AG10803 (cell line): ENCODE measurements at places on chromosomes 7 and 10.

- DNase-seq = peak; percentile 42
These were observed 815 bp downstream of the CCSER2 start for GRCh38 chr10:84329196-84329611.

DNA sequence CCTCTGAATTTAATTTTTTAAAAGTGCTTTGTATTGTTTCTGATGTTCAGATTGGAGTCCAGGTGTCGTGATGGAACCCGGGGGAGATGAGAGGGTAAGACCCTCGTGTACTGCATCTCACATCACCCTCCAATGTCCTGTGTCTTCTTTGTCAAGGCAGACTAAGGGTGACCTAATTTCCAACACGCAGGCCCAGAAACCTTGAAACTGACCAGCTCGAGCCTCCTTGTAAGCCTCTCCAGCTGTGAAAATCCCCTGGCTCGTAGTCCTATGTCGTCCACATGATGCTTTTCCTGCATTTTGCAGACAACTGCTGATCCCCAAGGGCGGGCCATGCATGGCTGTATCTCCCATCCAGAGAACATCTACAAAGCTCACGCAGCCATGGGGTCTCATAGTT lies 220.2 kb downstream of the ARHGAP12 start:
- DNase-seq = no peak

DNA sequence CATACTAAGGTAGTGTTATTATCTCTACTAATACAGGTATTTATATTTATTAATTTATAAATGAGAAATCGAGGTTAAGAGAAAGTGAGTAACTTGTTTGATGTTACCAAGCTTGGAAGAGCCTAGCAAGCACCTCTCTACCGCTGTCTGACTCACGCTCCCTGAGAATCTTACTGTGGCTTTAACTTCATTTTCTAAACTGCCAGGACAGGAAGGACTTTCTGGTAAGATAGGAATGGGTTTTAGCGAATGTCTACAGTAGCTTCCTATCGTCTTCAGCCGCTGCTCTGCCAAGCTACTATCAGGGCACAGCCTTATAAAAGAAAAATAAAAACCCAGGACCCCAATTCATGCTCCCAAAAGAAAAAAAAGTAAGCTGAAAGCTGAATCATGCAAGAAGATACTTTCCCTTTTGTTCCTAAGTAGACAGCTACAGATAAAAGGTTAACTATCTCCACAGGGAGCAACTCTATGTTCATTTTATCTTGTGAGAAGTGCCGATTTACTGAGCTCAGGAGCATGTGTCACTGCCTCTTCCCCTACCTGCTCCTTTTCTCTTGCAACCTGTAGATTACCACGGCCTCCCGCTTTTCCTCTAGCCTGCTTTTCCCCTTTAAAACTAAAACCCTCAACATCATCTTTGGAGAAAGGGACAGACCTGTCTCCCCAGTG lies 60.2 kb downstream of the THNSL1 start:
- no peak for DNase-seq

GRCh38 chr7:67866812-67867211 lies 870.2 kb downstream of the TYW1 start:
- no peak for DNase-seq

DNA sequence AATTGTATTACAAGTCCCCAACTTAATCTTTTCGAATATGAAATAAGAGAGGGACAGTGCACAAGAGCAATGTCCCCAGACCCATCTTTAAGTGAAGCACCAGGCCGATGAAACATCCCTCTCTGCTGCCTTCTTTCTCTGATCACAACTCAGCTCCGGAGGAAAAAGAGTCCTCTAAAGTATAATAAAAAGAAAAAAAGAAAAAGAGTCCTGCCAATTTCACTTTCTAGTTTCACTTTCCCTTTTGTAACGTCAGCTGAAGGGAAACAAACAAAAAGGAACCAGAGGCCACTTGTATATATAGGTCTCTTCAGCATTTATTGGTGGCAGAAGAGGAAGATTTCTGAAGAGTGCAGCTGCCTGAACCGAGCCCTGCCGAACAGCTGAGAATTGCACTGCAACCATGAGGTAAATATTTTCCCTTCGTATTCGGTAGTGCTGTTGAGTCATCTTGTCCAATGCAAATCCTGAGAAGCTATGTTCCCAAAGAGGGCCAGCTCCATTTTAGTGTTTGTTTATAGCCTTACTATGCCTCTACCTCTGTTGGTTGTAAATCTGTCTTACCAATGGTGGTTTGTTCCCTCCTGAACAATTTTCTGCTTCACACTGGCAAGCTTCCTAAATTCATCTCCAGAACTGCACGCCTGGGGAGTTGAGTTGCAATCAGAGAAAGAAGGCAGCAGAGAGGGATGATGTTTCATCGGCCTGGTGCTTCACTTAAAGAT lies at the start of gene IFIT2:
Gene IFIT2 (plus strand): TSS at position 326 of the 725 bp plus-strand sequence. CDS start 78 bp downstream, at position 404.
- peak; percentile 79 for DNase-seq

GRCh38 chr10:6926971-6927370 lies 346.9 kb upstream of the PRKCQ start:
- no peak for DNase-seq

DNA sequence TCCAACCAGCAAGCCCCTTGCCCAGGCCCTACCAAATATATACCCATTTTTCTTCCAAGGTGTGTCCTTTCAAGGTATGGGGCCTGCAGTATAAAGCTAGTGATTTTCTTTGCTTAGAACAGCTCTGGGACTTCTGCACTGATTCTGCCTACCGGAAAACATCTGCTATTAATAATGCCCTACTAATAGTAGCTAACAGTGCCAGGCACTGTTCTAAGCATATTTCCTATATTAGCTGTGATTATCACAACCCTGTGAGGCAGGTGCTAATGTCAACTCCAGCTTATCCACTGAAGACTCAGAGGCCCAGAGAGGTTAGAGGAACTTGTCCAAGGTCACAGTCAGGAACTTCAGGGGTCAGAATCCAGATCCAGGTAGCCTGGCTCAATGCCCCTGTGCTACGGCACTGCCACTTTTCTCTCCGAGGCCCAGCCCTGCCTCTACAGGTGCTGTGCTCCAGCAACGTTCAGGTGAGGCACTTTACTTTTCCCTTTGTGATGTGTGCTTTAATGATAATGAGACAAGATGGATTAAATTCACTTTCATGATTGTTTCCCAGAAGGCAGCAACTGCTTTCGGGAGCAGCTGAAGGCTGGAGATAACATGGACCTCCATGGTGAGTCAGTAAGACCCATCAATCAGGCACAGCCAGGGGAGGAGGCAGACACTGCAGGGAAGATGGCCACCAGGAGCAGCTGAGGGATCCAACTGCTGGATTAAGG lies 26.7 kb downstream of the TAS2R41 start:
- DNase-seq = no peak

DNA sequence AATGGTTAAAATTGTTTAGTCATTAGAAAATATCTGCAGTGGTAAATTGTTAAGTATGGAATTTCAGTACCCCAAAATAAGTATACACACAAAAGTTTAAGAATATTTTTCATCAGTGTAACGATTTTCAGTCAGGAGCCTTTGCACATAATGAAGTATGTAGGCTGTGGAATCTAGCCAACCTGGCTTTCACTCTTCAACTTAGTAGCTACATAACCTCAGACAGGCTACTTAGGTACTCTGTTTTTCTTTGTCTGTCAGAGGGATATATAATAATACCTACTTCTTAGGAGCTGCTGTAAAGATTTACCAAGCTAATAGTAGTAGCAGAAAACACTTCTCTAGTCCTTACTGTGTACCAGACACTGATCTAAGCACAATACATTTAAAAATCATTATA lies 137.5 kb downstream of the ZEB1 start:
- DNase-seq = peak; percentile 9

GRCh38 chr10:80739963-80740715 lies 202.4 kb downstream of the SH2D4B start:
- DNase-seq = no peak
